ENCODE measurements at places on chromosomes 7 and 10.
A peak's percentile ranks its signal among the peaks of the same experiment; 100 is the strongest.

- H3K27ac ChIP-seq = peak overlapping the region; percentile 84
- H3K4me1 ChIP-seq = peaks cover 33% of the 10 kb centered on the region
- no peaks in the 10 kb centered on the region for H3K27me3 ChIP-seq
- H3K4me3 ChIP-seq = no peak overlapping the region
- H3K36me3 ChIP-seq = no peaks in the 10 kb centered on the region
- no peak for DNase-seq
Measured at GRCh38 chr7:55129541-55130394, 111.0 kb downstream of the EGFR start.

GRCh38 chr7:142740786-142741185 is 8.5 kb upstream of the PRSS1 start:
- H3K36me3 ChIP-seq = no peaks in the 10 kb centered on the region
- DNase-seq = no peak
- no peak overlapping the region for H3K4me3 ChIP-seq

- H3K27ac ChIP-seq = no peak overlapping the region
- DNase-seq = peak; percentile 8
- H3K4me1 ChIP-seq = no peaks in the 10 kb centered on the region
- H3K27me3 ChIP-seq = no peaks in the 10 kb centered on the region
Measured at GRCh38 chr7:1853431-1853985, 183.4 kb downstream of the ELFN1 start.

DNA sequence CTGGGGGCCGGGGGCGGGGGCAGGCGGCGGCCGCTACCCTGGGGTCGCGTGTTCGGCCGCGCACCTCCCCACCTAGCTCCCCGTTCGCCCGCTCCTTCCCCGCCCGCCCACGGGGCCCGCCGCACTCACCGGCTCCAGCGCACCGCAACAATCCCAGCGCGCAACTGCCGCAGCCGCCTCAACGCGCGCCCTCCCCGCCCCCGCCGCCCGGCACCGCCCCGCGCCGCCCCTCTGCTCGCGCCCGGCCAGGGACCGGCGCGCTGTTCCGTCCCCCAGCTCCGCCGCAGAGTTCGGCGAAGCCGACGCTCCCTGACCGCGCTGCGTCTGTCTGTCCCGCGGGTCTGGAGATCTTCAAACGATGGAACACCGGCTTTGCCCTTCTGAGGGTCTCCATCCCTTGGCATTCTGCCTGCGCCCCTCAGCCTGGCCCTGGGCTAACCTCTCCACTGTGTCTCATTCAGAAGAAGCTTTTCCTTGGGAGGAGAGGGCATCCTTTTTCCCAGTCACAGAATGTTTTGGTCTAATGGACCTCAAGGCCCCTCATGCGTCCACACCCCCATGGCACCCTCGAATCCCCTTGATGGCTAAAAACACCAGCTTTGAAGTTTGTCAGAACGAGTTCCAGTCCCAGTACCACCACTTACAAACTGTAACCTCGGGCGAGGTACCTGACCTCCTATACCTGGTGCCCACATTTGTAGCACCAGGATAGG is at the start of gene NT5C2:
TSS of gene NT5C2 (minus strand) at position 166 of the 713 bp plus-strand sequence. CDS start 18,314 bp downstream, outside the sequence.
- 0 out of 2 replicates have a peak, but pooled peaks cover 3% of the 10 kb centered on the region for H3K36me3 ChIP-seq
- peak; percentile 75 for DNase-seq
- peaks cover 55% of the 10 kb centered on the region for H3K4me1 ChIP-seq
- peak within 1 kb of the TSS; percentile 95 for H3K27ac ChIP-seq
- peaks cover 13% of the 10 kb centered on the region for H3K27me3 ChIP-seq
- peak within 1 kb of the TSS; percentile 85 for H3K4me3 ChIP-seq

- no peaks in the 10 kb centered on the region for H3K36me3 ChIP-seq
- peaks cover 37% of the 10 kb centered on the region for H3K27me3 ChIP-seq
- H3K4me1 ChIP-seq = peaks cover 33% of the 10 kb centered on the region
- H3K4me3 ChIP-seq = peak overlapping the region; percentile 82
Measured at GRCh38 chr10:114631090-114631665, 26.9 kb downstream of the ABLIM1 start.

GRCh38 chr10:26475386-26475785 is 37.2 kb downstream of the APBB1IP start:
- no peak overlapping the region for H3K4me3 ChIP-seq
- no peak overlapping the region for H3K27ac ChIP-seq
- peaks cover 7% of the 10 kb centered on the region for H3K4me1 ChIP-seq
- DNase-seq = no peak

- no peak overlapping the region for H3K4me3 ChIP-seq
- no peak overlapping the region for H3K27ac ChIP-seq
- peaks cover 15% of the 10 kb centered on the region for H3K4me1 ChIP-seq
- no peaks in the 10 kb centered on the region for H3K36me3 ChIP-seq
- no peak for DNase-seq
Measured at GRCh38 chr10:69057261-69057950, 30.5 kb upstream of the SRGN start.

DNA sequence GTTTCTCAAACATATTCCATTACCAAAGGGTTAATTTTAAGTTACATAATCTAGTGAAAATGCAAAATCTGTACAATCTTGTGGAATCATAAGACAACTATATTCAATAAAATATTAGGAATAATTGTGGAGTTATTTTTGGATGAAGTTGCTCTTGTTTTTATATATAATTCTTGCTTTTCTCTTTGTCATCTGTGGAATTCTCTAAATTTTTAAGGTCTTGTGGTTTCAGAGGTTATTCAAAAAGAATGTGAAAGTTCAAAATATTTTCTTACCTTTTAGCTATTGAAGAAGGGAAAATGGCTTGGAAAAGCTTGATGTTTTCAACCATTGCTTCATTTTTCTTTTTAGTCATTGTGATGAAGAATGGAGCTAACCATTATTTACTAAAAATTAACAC is 552.1 kb downstream of the TFEC start:
- no peak for DNase-seq
- no peak overlapping the region for H3K27ac ChIP-seq
- peaks cover 16% of the 10 kb centered on the region for H3K4me1 ChIP-seq
- H3K36me3 ChIP-seq = no peaks in the 10 kb centered on the region
- peaks cover 18% of the 10 kb centered on the region for H3K27me3 ChIP-seq

- no peak for DNase-seq
- peaks cover 36% of the 10 kb centered on the region for H3K4me1 ChIP-seq
- H3K27ac ChIP-seq = peak overlapping the region; percentile 82
Measured at GRCh38 chr7:98281757-98282606, 496 bp downstream of the BRI3 start.

- no peaks in the 10 kb centered on the region for H3K27me3 ChIP-seq
- no peaks in the 10 kb centered on the region for H3K36me3 ChIP-seq
- no peak overlapping the region for H3K27ac ChIP-seq
- H3K4me3 ChIP-seq = no peak overlapping the region
Measured at GRCh38 chr7:13016592-13017332, 329.3 kb downstream of the ARL4A start.

DNA sequence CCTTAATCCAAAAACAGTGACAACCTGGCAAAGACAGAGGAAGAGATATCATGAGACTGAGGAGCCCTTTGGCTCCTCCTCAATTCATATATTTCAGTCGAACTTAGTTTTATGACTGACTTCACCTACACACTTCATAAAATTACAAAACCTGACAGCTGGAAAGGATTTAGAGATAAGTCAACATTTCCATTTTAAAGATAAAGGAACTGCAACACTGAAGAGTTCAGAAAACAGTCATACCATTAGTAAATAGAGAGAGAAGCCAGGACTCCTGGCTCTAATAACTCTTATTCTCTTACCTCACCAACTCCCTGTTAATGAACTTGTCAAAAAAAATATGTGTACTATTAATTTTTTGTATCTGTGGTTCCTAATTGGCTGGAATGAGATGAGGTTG is 141.0 kb upstream of the COL1A2 start:
- H3K4me1 ChIP-seq = peaks cover 18% of the 10 kb centered on the region
- no peak for DNase-seq
- no peaks in the 10 kb centered on the region for H3K36me3 ChIP-seq
- no peak overlapping the region for H3K4me3 ChIP-seq
